AG10803 (cell line): ENCODE measurements at places on chromosomes 13 and 19.
A peak's percentile ranks its signal among the peaks of the same experiment; 100 is the strongest.

DNA sequence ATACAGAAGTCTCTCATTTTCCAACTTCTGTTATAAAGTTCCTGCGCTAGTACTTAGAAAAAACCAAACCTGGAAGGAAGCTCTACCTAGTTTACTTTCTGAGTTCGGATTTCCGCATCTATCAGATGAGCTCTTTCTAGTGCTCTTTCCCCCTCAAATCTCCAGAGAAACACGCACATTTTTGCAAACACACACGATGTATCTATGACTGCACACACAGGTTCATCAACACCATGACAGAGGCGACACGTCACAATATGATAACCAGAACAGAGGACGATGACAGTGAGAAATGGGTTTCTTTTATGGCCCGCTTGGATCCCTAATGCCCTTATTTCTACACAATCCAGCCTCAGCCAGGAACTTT is 629 bp upstream of the LRRC63 start:
- no peak for DNase-seq

GRCh38 chr13:30805603-30806011 is 70.3 kb downstream of the ALOX5AP start:
- no peak for DNase-seq

DNA sequence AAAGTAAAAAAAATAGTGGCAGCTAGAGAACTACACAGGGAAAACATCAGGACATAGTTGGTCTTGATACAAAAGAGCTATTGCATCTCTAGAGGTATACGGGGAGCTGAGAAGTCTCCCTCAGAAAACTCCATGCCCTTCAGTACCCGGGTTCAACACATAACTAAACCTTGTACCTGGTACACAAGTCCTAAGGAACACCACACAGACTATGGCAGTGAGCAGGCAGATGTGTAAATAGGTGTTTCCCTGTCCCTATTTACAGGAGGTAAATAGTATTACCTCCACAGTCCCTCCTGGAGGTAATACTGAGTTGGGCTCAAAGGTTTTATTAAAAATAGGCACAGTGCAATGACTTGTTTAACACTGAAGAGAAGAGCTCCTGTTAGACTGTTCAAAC is 5.9 kb downstream of the FGF14 start:
- no peak for DNase-seq

GRCh38 chr13:48234566-48235340 is 1.7 kb downstream of the ITM2B start:
- DNase-seq: no peak

DNA sequence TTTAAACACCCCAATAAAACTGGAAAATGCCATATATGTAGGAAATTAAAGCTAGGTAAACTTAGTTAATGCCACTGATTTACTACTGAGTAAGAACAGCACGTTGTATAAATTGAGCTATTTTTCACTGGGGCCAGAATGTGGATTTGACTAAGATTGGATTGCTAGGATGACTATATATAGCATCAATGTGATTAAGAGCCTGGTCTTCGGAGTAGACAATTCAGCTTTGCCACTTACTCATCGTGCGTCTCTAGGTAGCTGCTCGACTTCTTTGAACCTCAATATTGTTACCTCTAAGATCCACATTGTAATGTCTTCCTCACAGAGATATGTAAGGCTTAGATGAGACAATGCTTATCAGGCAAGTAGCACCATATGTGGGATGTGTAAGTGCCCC is 462.5 kb downstream of the KLF12 start:
- DNase-seq: no peak

GRCh38 chr13:94822356-94822755 is 110.0 kb upstream of the SOX21 start:
- no peak for DNase-seq

DNA sequence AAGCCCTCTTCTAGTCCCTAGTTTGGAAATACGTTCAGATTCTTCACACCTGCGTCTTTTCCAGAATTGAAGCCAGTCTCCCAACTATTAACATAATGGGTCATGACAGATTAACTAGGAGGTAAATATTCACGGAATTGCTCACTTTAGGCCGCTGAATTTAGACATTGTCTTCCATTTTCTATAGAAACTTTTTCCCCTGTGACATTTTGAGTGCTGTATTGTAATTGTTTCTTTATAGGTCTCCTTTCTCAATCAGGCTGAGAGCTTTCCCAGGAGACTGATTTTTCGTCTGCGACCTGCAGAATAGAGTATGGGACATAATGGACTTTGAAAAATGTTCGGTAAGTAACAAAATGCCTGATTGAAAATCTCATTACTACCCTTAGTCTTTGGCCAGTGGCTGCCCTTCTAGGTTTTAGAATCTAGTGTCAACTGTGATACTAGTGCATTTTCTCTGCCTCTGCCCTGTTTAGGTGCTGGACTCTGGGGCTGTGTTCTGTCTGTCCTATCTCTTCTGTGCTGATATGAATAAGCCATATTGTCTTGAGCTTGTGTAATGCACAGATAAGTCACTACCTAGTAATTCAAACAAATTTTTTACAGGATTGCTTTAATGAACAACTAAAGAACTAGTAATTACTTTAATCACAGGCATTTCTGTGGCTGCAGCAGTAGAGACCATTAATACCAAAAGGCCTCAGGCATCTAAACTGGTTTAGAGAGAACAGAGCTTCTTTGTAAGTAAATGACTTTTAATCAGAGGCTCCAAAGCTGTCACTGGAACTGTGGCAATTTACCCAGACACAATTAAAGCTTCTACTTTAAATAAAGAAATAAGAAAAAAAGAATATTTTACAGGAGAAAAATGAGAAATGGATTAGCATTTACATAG is 122.4 kb upstream of the FREM2 start:
- DNase-seq: no peak

DNA sequence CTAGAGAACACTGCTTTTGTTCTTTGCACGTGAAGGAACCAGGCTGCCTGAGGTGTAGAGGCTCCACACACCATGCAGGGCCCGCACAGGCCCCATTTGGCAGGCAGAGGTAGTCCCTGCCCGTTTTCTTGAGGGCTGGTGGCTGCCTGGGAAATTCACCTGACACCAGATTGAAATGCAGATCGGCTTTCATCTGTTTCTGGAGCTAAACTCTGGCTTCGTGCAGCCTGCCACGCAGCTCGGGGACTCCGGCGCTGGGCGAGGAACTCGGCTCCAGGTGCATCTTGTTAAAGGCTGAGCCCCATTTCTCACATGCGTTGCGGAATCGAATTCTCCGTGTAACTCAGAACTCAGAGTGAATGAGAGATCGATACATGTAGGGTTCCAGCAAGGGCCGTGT is 37.7 kb downstream of the ATP11A start:
- DNase-seq: no peak

- DNase-seq: peak; percentile 71
Observed at GRCh38 chr13:32530841-32531253, 7.7 kb downstream of the N4BP2L2 start.

- no peak for DNase-seq
Observed at GRCh38 chr13:40484974-40485373, 181.5 kb downstream of the FOXO1 start.

- no peak for DNase-seq
Observed at GRCh38 chr19:19540715-19541515, 2.9 kb downstream of the CILP2 start.

GRCh38 chr13:40206241-40207000 is 460.0 kb downstream of the FOXO1 start:
- DNase-seq: no peak

DNA sequence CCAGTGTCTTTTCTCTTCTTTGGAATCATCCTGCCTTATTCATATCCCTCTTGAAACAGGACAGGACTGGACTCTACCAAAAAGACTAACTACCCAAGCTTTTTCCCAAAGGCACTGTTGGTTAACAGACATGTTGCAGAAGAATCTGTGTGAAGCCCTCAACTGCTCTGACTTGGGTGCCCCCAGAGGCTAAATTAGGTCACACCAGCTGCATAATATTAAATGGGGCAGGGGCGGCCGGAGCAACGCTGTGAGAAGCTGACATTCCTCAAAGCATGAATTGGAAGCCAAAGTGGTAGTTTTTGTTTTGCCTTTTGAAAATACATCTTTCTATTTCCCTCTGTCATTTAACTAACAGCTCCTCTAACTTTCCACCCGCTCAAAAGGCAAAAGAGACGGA is 185.9 kb downstream of the LHFPL6 start:
- no peak for DNase-seq

GRCh38 chr19:41612483-41612882 is 14.4 kb downstream of the CEACAM4 start:
- DNase-seq: no peak

- no peak for DNase-seq
Observed at GRCh38 chr19:852136-853013, at the start of gene ELANE. TSS of gene ELANE (plus strand) at chr19:852303. CDS start at chr19:852329, 26 bp downstream.

GRCh38 chr19:16571822-16572331 is 338 bp downstream of the SLC35E1 start:
- DNase-seq: peak; percentile 13

DNA sequence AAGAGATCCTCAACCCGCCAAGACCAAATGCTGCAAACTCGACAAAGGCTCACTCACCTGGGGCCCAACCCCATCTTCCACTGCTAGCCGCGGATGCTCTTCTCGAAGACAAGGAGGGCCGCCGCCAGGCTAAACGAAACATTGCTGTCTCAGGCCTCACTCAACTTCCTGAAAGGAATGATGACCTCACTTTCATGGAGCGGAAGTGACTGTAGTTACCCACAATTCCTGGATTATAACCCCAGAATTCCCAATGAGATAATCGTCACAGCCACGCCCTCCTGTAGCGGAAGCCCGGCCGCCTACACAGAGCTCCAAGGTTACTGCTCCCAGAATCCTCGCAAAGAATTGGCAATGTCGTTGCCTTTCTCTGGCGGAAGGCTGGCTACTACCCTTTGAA is 10.5 kb upstream of the ZNF112 start:
- DNase-seq: no peak

DNA sequence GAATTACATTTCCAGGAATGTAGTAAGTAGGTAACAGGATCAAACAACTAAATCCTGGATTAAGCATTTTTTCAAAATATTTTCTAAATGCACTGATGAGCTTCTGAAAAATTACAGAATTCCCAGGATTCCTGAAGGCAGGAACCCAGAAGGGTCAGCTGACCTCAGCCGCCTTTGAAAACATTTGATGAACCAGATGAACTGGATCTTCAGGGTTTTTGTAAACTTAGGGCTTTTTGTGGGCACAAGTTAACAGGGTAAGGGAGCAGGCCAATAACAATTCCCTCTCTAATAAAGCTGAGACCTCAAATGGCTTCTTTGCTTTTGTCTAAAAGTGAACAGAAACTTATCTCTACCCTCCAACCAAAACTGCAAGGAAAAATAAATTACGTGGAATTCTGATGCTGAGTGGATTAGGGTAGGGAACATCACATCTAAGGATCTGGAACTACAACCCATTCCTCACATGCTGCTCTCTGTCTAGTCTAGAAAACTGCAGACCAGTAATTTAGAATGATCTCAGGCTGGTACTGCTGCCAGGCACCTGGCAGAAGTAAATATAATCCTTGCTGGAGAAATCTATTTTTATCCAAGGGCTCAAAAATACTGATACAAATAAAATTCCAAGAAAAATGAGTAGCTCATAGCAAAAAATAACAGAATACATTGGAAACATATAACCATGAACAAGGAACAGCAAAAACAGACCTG is 48.2 kb upstream of the N4BP2L1 start:
- no peak for DNase-seq

DNA sequence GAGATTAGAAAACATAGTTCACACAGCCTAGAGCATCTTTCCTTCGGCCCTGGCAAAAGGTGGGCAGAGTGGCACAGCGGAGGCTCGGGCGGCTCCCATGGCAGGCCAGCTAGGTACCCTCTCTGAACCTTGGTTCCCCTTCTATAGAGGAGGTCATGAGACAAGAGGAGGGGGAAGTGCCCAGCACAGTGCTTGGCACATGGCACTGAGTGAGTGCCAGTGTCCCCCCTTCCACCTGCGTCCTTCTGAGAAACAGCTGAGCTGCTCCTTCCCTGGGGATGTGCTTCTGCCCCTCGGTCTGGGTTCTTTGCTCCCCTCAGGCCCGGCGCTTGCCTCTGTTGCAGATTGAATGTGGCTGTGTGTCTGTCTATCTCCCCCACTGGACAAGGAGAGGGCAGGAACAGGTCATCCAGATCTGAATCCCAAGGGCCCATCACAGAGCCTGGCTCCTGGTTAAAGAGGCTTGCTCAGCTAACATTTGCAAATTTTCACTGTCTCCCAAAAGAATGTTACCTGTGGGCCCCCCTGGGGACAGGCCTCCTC is 165.6 kb downstream of the USP12 start:
- DNase-seq: no peak

DNA sequence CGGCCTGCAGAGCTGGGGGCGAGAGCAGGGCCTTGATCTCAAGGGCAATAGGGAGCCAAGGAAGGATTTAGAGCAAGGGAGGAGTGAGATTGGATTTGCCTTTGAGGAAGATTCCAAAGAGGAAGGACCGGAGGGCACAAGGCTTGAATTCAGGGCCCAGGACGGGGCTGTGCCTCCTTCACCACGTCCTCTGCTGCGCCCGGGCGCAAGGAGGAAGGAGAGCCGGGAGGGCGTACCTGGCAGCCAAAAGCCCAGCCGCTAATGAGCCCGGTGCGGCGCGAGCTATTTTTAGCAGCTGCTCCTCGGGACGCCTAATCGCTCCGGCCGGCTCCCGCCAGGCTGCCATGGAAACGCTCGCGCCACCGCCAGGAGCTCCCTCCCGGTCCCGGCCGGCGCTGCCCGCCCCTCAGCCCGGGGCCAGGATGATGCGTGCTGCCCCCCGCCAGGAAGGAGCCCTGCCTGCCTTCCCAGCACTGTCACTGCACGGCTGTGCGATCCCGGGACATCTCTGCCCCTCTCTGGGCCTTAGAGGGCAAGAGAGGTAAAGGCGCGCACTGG is 31.3 kb downstream of the TINCR start:
- DNase-seq: peak; percentile 21

GRCh38 chr13:59643364-59643841 is 520.3 kb downstream of the DIAPH3 start:
- no peak for DNase-seq

DNA sequence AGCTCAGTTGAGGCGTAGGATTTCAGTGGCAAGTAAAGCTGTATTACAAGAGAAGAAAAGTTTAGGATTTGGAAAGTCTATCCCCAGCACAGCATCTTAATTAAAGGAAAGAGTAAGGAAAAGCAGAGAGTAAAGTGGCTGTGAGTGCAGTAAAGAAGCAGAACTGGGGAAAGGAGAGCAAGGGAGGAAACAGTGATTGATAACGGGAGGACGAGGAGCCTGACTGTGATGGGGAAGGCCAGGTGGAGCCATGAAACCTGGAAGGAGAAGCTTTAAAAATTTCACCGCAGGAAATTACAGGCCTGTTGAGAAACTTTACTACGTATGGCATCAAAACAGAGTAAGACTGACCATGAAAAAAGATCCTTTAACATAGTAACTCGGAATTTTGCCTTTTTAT is 175.6 kb downstream of the SHISA2 start:
- DNase-seq: no peak
